ENCODE measurements at places on chromosomes 2 and 18.

- no peak for DNase-seq
Observed at GRCh38 chr18:76386886-76387285, 108.2 kb downstream of the ZNF516 start.

- DNase-seq = no peak
Observed at GRCh38 chr18:10752382-10752781, 226.6 kb downstream of the NAPG start.

- no peak for DNase-seq
Observed at GRCh38 chr2:214293593-214293992, 117.3 kb upstream of the VWC2L start.

DNA sequence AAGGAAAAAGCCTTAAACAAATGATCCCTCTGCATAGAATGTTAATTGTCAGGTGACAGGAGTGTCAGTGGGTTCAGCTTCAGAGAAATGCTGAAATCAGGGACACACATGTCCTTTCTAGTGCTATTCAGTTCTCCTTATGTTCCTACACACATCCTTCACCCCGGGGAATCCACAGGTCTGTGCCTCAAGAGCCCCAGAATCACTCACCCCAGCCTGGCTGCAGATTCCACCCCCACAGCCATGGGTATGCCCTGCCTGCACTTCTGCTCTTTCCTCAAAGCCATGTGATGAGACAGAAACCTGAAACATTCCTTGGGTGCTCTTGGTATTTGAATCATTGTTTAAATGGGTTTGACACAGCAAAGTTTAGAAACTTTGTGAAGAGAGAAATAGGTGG, 27.4 kb upstream of the FZD7 start:
- DNase-seq = no peak

DNA sequence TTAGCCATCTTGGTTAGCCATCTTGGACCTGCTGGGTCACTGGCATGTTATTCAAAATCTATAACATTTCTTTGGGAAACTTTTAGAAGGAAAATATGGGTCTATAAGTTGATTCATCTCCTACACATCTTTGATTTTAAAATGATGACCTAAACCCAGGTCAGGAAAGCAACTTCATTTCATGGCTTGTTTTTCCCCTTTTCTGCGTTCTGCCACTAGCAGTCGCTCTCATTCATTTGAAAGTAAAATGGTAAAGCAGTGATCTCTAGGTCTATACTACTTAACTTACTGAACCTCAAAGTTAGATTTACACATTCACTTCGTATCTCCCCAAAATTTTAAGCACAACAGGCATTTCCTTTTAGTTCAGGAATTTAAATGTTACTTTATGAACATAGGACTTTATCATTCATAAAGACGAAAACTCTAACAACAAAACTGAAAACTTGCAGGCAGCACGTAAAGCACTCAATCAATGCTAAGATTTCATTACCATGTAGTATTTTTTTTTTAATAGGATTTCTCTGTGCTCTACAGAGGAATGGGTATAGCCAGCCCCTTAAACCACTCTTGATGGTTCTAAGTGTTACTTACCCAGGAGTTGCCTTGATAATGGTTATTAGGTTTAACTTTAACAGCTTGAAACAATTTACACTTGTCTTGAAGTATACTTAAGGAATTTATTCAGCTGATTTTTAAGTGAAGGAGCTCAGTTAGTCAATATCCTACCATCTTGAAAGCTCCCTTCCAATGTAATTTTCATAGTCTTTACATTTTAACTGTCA, 62.5 kb downstream of the GORASP2 start:
- no peak for DNase-seq

GRCh38 chr2:8543383-8544170, 138.3 kb upstream of the ID2 start:
- DNase-seq = peak; percentile 79

DNA sequence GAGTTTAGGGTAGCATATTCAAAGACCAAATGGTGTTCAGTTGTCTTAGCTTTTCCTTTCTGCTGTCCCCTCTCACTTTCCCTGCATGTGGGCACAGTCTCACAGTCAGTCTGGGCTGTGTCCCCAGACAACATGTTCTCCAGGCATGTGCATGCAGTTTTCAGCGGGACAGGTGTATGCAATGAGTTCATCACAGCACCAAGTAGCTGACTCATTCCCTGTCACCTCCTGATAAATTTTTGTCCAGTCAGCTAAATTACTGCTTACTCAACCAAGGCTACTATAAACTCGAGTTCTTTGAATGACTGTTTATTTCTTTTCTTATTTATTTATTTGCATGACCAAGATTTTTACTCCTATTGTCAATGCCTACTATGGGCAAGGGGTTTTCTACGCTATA, 148.8 kb upstream of the CDH19 start:
- DNase-seq = no peak

DNA sequence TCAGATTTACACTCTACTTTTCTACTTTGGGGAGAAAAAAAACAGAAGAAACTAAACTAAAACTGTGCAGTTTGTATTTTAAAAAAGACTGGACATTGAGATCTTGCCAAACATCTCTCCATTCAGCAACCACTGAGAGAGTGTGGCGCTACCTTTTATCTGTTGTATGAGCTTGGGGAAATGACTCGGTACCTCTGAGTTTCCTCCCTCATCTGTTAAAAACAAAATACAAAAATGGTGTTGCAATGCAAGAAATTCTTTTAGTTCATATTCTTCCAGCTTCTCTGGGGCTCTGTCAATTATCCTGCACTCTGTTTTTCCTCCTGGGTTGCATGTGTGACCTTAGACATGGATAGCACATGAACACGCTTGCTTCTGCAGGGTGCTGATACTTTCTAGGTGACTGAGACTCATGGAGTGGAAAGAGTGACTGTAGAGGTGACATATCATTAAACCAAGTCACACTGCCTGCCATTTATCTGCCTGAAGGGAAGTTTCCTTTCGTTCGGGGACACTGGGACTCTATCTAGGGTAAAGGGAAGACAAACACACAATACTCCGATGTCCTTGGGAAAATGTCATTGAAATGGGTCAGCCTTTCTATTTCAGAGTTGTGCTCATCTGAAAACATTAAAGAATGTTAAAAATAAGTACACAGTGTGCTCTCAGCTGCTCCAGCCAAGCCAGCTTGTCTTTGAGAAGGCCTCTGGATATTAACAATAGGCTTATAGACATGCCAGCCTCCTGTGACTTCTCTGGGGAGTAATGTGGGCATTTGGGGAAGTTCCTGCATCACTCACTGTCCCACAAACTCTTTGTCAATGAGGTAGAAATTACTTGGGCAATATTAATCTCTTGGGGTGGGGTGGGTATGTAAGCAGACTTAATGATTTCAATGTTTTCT, 91.4 kb downstream of the TRIB2 start:
- no peak for DNase-seq

- no peak for DNase-seq
Observed at GRCh38 chr18:58992301-58993231, 127.9 kb downstream of the ZNF532 start.

GRCh38 chr2:51511002-51511401, 479.1 kb upstream of the NRXN1 start:
- no peak for DNase-seq

DNA sequence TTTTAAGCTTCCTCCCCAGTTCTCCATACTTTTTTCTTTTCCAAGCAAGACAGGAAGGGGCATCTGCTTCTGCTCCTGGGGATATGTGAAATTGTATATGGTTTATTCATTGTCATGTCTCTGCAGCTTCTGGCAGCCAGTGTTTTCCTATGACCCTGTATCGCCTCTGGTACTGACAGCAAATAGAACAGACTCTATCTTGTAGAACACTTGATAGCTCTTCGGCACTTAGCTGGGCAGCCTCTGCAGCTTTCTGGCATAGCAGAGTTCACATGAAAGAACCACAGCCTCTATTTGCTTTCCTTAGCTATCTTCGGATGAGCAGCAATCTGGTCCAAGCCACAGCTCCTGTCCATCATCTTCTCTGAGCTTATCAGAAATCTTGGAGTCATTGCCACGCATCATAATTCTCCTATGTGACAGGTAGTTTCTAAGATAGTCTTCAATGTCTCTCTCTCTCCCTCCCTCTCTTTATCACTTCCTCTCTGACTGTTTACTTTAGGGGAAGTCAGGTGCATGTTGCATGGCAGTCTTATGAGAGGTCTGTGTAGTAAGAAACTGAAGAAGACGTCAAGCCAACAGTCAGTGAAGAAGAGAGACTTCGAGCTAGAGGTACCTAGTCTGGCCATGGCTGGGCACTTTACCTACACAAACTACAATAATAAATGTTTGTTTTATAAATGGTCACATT, 627.7 kb upstream of the CDH2 start:
- no peak for DNase-seq

GRCh38 chr2:232999354-232999753, 13.7 kb downstream of the NGEF start:
- DNase-seq = peak; percentile 26

DNA sequence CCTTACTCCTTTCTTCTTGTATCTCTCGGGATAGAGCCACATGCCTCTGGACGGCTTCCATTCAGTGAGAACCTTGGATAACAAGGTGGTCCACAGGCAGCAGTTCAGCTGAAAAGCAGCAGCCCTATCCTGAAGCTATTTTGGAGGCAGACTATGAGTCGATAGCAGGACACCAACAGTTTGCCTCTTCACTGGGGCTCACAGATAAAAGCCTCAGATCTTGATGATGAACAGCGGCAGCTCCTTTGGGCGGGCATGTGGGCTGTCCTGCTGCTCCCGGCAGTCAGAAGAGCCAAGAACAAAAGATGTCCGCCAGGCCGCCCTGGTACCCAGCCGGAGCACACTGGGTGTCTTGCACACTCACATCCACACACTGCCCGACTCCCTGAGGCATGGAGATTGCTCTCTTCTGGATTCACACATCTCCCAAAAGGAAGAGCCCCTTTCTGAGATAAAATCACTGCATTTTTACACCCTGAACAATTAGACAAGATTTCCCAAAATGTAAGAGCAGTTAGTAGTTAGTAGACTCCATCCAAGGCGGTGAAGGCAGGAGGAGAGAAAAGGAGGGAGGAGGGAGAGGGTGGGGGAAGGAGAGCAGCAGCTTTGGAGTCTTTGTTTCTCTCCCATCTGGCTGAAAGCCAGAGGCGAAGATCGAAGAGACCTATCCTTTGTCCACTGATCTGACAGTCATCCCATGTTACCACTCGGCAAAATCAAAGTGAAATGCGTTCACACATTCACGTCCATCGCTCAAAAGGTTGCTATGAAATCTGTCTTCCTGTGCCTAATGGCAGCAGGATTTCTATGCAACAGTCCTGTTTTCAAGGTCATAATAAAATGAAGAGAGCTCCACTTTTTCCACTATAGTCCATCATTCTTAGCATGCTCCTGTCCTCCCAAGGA, 90.1 kb upstream of the KLF7 start:
- peak; percentile 33 for DNase-seq

GRCh38 chr18:44777457-44778192, 96.9 kb downstream of the SETBP1 start:
- DNase-seq = no peak

DNA sequence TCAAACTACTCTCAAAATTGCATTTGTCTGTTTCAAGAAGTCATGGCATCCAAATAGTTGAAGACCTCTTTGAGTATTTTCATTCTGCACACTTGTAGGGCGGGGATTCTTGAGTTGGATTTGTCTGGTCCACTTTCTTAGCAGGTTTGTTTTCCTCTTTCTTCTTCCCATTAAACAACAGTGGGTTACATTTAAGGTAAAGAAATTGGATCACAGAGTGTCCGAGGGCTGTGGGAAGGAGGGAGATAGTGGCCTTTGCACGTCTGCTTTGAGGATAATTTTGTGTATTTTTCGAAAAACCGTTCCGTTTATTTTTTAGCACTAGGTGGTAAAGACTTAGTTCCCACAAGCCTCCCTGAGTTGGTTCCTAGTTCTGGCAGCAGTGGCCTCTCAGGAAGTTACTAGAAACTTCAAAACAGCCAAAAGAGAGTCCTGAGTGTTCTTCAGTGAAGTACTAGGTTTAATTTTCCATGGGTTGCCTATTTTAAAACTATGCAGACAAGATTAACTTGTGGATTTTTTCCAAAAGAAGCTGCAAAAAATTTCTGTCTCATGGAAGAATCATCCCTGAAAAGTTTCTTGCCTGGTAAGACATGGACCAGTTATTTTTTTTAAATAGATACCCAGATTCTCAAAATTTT, 107.9 kb downstream of the CDC42EP3 start:
- no peak for DNase-seq

GRCh38 chr2:232323328-232323650, 55.3 kb upstream of the ALPP start:
- peak; percentile 16 for DNase-seq

GRCh38 chr2:208407667-208408066, 1.1 kb downstream of the PTH2R start:
- DNase-seq = no peak

- DNase-seq = no peak
Observed at GRCh38 chr2:164644036-164644700, 22.9 kb upstream of the GRB14 start.

DNA sequence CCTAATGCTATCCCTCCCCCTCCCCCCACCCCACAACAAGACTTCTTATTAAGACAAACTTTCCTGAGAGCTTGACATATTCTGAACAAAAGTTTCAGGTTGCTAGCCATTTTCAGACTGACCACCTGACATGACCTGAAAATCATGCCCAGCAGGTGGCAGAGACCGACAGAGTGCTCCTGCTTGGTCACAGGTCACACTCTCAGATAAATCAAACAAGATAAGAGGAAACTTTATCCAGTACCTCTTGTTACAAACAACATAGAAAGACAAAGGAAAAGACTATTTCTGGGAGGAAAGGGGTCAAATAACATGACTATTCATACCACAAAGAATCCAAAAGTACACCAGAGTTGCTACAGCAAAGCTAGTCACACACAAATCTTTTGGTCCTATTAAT, 107.4 kb downstream of the TMEM200C start:
- DNase-seq = no peak

- DNase-seq = no peak
Observed at GRCh38 chr2:134583997-134584520, 134.7 kb downstream of the TMEM163 start.

- DNase-seq = no peak
Observed at GRCh38 chr2:98505311-98505808, 60.7 kb downstream of the INPP4A start.

DNA sequence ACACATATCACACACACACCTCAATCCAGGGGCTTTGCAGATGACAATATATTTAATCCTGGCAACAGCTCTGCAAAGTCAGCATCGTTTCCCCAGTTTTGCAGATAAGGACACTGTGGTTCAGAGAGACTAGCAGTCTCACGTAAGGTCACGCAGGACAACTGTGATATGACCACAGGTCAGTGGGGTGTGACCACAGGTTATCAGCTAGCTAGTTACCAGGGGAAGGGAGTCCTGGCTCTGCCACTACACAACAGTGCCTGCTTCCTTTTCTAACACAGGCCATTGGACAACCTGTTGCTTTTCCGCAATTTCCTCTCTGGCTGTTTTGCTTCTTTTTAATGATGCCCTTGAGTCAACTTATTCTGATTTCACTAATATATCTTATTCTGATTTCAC, 33.3 kb downstream of the RBMS1 start:
- no peak for DNase-seq

- DNase-seq = no peak
Observed at GRCh38 chr2:39851251-39851650, 72.2 kb upstream of the THUMPD2 start.

DNA sequence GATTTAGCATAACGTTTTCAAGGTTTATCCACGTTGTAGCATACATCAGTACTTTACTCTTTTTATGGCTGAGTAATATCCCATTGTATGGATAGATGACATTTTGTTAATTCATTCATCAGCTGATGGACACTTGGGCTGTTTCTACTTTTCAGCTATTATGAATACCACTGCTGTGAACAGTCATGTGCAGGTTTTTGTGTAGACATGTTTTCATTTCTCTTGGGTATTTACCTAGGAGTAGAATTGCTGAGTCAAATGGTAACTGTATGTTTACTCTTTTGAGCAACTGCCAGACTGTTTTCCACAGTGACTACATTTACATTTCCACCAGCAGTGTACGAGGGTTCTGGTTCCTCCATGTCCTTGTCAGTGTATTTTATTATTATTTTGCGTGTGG, 33.9 kb downstream of the COX7A2L start:
- DNase-seq = no peak
